Activated T-helper 1 cell treated with Interleukin-2 at 50 U/mL for 16 hours (primary cell): ENCODE measurements at places on chromosomes 5 and 9.

- no peak for DNase-seq
These were observed 196.3 kb downstream of the ZNF462 start for GRCh38 chr9:107059220-107059619.

GRCh38 chr5:116577064-116577788, 2.6 kb upstream of the SEMA6A start:
- DNase-seq: no peak

DNA sequence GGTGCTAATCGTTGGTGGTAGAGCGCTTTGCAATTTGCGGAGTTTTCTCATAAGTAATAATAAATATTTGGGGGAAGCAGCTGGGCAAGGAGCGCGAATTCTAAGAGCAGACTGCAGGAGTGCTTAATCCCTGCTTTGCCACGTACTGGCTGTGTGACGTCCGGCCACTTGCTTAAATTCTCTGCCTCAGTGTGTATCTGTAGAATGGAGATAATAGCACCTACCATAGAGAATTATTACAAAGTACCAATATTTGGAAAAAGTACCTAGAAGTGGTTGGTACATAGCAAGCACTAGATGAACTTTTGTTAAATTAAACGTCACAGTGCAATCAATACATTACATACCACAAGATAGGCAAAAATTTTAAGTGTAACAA, 598 bp upstream of the TMED7 start:
- no peak for DNase-seq

DNA sequence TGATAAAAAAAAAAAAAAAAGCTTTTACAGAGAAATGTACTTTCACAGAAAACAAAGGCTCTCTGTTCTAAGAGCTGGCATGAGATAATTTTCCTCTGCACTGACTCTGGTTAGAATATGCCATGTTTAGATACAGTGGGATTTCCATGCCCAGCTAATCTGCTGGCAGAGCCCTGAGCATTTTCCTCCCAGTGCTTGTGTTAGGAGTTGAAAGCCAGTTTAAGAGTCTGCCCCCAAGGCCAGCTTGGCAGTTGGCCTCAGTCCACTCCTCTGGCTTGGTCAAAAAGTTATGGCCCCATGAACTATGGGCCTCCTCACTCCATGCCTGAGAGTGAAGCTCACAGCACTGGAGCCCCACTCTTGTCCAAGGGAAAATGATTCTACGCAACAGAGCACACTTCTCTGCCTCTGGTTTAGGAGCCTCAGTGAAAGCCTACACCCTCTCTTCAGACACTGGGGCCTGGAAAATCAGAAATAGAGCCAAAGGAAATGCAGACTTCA, 21.9 kb downstream of the MOCS2 start:
- no peak for DNase-seq

- no peak for DNase-seq
These were observed 13.3 kb upstream of the SEPTIN8 start for GRCh38 chr5:132790201-132790865.

GRCh38 chr5:174045470-174046025, at the start of gene NSG2:
Gene NSG2, plus strand, starts transcription at chr5:174045706. Its CDS starts 1,050 bp downstream, at chr5:174046756.
- no peak for DNase-seq
